H1 (cell line): ENCODE measurements at places on chromosomes 12 and 14. TPM values are rescaled to one million over a fixed set of nuclear protein-coding genes. Genes with fewer than 3 reads are reported as not detected.

Gene NEUROD4
- not detected in 2 replicates for total RNA-seq

- H3K4me3 ChIP-seq = no peak overlapping the region
- no peaks in the 10 kb centered on the region for H3K36me3 ChIP-seq
- no peak overlapping the region for H3K27ac ChIP-seq
These were observed 83.5 kb upstream of the COCH start for GRCh38 chr14:30790827-30791226.

DNA sequence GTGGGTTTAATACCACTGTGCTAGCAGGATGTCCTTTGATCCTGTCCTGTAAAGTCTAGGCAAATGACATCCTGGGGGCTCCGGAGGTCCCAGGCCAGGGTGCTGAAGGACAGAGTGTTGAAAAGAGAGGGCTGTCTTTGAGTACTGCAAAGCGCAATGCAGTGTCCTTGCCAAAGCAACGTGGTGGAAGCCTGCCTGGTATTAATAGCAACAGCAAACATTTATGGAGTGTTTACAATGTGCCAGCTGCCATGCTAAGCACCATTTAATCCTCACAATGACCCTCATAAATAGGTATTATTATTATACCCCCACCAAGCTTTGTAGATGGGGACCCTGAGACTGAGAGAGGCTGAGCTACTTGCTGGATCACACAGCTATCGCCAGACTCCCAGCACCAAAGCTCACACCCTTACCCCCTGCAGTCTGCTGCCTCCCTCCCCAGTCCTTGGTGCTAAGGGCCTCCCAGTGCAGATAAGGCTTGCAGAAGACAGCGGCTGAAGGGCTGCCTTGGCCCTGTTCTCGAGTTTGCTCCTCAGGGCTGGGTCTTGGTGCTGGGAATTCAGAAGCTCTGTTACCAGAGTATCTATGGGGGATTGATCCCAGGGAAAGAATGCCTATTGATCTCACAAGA, 427.7 kb downstream of the FUT8 start:
- DNase-seq = no peak
- H3K27ac ChIP-seq = no peak overlapping the region
- H3K27me3 ChIP-seq = no peaks in the 10 kb centered on the region
- no peak overlapping the region for H3K4me3 ChIP-seq

DNA sequence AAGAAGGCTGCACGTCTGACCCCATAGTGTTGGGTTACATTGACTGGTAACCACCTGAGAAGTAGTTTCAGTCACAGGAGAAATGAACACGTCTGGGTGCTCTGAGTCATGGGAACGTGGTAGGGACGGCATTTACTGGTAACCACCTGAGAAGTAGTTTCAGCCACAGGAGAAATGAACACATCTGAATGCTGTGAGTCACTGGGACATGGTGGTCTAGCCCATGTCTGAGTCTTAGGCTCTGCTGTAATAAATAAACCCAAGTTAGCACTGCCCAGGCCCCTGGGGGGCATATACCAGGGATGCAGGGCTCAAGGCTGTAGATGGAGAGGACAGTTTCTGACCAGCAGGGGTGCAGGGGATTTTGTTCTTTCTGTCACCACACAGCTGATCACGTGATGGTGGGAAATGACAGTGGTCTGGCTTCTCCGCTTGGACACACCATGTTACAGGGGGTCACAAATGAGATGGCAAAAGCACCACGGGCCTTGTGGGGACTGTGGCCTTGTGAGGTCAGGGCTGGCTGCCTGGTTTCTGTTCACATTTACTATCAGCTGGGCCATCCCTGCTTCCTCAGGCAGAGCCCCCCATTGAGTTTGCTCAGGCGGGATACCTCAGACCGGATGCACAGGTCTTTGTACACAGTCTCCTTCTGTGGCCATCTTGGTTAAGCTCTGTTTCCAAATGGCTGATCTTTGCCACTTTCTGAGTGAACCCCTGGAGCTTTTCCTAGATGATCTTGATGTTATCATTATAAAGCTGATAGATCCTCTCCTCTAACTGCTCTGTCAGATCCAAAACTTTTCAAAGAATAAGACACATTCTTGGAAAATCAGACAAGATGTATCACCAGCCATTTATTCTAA, 9.8 kb upstream of the C12orf42 start:
- H3K4me3 ChIP-seq = no peak overlapping the region
- DNase-seq = no peak
- no peaks in the 10 kb centered on the region for H3K4me1 ChIP-seq
- H3K27ac ChIP-seq = no peak overlapping the region

DNA sequence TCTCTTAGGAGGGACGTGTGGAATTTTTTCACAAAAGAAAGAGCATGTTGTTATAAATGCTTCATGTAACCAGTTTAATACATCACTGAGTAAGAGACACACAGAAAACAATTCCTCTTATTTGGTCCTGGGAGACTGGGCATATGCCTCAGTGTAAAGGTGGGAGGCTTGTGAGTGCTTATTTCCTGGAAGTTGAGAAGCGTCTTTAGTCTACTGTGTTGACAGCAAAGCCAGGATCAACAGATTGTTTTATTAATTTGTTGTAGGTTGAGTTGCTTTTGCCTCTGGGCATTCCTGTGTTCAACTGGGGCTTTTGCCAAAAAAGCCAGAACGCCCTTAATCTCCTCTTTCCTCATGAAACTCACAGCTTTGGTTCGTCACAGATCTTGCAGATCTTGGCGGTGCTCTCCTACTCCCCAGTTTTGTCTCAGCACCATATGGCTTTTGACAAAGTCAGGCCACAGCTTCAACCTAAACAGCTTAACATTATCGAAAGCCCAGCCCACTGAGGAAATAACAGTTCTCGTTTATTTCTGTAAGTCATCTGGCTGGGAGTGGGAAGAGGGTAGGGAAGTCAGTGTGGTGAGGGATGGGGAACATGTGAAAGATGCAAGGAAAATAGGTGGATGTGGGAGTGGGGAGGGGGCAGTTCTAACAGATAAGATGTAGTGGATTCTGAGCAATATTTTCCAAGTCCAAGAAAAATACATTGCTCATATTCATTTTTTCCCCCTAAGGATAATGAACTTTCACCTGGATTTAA, 227.2 kb downstream of the DACT1 start:
- no peak for DNase-seq
- no peak overlapping the region for H3K27ac ChIP-seq
- no peaks in the 10 kb centered on the region for H3K27me3 ChIP-seq
